ENCODE measurements at places on chromosomes 13 and 19. TPM values are rescaled to one million over a fixed set of nuclear protein-coding genes. Genes with fewer than 3 reads are reported as not detected.
A peak's percentile ranks its signal among the peaks of the same experiment; 100 is the strongest.

GRCh38 chr13:28267497-28267896 is 129.2 kb downstream of the PAN3 start:
- DNase-seq, result no peak

F7 gene
- 4.3 TPM for polyA plus RNA-seq

DNA sequence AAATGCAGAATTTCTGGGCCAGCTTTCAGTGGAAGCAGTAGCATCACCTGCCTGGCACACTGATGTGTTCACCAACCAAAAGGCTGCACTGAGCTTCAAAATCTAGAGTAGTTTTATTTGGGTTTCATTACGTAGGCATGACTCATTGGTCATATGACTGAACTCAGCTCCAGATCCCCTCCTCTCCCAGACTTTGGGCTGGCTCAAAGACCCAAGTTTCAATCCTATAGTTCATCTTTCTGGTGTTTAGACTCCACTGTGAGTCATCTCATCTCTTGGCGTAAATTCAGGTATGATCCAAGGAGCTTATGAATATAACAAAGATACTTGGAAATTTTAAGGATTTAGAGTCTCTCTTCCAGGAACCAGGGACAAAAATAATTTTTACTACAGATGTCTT is 17.7 kb downstream of the ZMYM5 start:
- DNase-seq, result no peak

KLK14 gene
- 0.45 TPM for polyA plus RNA-seq

DNA sequence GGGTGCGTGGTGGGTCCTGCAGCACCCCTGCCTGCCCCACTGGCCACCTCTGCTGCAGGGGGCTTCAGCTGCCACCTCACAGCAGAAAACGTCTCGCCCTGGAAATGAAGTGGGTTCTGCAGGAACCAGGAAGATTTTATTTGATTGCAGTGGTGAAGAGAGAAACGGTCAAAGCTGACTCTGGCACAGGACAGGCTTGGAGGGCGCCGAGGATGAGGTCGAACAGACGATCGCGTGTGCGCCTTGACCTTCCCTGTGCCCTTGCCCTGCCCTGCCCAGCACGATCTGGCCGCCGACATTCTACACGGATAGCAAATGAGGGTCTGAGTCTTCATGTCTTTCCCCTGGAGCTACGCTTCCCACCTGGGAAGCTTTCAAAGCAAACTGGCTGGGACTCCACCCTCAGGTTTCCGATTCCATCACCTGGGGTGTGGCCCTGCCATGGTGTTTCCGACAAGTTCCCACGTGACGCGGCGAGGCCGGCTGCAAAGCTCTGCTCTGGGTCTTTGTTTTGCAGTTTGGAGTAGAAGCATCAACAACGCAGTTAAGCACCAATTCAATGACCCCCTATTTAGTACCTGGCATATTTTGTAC is 50.3 kb upstream of the TUBGCP3 start:
- no peak for DNase-seq

DNA sequence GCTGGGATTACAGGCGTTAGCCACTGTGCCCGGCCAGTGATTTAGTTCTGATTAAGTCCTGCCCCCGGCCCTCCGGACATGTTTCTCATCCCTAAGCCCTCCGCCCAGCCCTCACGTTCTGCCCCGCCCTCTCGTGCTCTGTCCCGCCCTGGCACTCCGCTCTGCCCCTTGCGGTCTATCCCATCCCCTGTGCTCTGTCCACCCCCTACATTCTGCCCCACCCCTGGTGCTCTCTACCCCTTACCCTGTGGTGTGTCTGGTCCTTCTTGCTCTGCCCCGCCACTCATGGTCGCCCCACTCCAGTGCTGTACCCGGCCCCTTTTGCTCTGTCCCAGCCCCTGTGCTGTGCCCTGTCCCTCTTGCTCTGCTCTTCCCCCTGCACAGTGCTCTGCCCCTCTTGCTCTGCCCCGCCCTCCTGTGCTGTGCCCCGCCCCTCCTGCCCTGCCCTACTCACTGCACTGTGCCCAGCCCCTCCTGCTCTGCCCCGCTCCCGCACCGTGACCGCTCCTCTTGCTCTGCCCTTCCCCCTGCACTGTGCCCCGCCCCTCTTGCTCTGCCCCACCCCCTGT is 3.0 kb downstream of the GTPBP3 start:
- no peak for DNase-seq

GALP gene
- not detected for polyA plus RNA-seq

GRCh38 chr13:56314765-56315164 is 826.0 kb upstream of the PRR20A start:
- no peak for DNase-seq

SERP2 gene
- 13.0 TPM for polyA plus RNA-seq

ZNF790 gene
- polyA plus RNA-seq, result 14.2 TPM

DNA sequence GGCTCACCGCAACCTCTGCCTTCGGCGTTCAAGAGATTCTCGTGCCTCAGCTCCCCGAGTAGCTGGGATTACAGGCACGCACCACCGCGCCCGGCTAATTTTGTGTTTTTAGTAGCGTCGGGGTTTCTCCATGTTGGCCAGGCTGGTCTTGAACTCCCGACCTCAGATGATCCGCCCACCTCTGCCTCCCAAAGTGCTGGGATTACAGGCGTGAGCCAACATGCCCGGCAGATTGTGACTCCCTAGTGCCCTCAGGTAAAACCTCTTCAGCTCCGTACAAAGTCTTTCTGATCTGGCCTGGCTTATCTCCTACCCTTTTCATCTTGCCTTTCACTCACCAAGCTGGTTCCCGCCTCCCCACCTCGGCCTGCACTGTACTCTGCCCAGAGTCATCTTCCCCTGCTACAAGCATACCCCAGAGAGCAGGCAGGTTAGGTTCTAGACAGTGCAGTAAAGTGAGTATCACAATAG is 15.0 kb downstream of the BICRA start:
- DNase-seq, result no peak

- no peak for DNase-seq
Observed at GRCh38 chr13:76717092-76717491, 169.1 kb downstream of the KCTD12 start.

DNA sequence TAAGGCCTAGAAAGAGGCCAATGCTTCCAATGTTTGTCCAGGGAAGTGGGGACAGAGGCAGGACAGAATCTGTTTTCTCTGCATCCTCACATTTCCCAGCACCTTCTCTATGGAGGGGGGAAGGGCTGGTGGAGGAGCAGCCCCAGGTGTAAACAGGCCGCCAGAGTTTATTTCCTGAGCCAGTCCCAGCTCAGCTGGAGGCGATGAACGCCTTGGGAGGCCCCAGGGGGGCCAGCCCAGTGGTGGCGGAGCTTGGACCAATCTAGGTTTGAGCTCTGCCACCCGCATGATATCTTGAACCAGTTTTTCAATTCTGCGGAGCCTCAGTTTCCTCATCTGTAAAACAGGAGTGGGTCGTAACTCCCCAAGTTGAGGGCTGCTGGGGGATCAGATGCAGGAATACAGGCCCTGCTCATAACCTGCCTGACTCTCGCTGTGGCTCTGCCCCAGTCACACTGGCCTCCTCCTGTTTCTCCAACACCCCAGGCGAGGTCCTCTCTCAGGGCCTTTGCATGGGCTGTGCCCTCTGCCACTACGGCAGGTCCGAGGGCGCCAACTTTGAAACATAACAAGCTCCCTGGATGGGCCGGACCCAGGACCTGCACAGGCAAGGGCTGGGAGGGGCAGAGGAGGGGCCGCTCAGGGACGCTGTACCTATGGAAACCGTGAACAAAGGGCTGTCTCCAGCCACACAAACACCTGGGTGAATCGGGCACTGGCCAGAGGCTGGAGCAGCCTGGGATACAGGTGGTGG is 1.1 kb downstream of the TNFAIP8L1 start:
- no peak for DNase-seq

DNA sequence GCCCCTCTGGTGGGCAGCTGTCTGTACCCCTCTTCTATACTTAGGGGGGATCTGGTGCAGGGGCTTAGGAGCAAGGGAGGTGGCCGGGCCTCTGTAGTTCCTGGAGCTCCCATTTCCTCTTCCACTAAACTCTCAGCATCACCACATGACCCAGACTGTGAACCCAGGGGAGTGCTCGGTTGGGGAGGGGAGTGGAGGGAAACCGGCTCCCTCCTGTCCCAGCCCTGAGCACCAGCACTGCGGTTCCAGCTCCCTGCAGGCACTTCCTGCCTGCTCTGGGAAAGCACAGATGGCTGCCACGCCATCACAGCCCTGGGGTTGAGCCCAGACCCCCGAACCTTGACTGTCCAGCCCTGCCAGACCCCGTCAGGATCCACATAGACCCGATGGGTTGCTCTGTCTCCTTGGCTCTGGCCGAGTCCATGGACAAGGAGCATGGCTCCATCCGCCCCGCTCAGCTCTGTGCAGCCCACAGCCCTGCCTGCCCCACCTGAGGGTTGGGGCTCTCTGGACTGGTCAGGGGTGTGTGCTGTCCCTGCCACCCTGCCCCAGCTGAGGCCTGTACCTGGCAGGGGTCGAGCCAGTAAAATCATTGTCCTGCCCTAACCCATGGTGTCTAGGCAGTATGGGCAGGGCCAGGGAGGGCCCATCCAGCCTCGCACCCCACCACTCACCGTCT is 36.0 kb upstream of the SLC7A10 start:
- no peak for DNase-seq

BCL3 gene
- 4.9 TPM for polyA plus RNA-seq

- DNase-seq, result no peak
Observed at GRCh38 chr13:98214707-98215106, 37.6 kb upstream of the RNF113B start.

- no peak for DNase-seq
Observed at GRCh38 chr13:59094181-59094580, 1069.5 kb downstream of the DIAPH3 start.

- DNase-seq, result no peak
Observed at GRCh38 chr13:58991826-58992477, 1171.8 kb downstream of the DIAPH3 start.

NUCB1 gene
- polyA plus RNA-seq, result 238 TPM

GRCh38 chr13:51223560-51224270 is 1.5 kb downstream of the FAM124A start:
- DNase-seq, result no peak

SIGLEC11 gene
- polyA plus RNA-seq, result 4.1 TPM

DNA sequence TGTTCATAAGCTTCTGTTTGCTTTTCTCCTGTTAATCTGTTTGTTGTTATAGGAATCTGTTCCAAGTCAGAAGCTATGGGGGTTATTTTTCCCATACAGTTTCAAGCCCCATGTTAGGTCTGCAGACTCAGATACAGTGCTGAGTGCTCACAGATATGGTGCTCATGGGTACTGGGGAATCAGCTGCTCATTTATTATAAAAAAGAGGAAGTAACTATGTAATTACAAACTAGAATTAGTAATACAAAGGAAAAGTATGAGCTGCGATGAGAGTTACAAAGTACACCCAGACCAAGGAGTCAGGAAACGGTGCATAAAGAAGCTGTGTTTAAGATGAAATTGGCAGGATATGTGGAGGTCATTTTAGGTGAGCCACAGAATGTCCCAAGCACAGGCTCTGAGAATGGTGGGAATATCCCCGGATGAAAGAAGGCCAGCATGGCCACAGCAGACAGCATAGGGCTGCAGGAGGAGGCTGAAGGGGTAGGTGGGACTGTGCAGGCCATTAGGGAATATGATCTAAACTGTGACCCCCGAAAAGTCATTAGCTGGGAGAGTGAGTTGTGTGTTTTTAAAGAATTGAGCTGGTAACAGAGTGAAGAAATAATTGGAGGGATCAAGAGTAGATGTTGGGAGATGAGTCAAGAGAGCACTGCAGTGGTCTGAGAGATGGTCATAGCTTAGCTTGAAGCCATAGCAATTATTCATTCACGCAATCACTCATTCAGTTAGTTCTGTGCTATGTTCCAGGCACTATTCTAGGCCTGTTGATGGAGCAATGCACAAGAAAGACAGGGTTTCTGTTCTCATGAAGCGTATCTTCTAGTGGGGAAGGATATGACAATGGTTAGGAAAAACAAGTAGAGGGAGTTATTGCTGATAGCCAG is 177.4 kb upstream of the UBL3 start:
- no peak for DNase-seq

DNA sequence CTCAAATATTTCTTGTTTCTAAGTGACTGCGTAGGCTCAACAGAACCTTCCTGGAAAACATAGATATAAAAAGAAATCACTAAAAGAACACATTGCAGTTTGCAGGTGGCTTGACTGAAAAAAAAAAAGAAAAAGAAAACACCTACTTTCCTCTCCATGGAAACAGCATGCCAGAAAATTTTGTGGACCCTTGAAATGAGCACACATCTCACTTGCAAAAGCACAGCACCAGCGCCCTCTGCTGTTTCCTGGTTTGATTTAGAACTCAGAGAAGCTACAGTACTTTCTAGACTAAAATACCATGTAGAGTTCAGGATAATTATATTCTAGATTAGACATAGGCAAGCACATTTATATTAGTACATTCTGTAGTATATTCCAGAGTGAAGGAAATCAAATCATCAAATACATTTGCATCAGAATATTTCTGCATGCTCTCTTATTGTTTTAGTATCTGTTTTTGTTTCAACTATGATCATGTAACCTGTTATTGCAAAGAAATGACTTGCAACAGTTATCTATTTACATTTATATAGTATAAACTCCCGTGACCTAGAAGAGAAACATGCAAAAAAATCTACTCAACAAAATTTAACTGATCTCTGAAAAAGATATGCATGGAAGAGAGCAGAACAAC is 22.3 kb upstream of the XPO4 start:
- DNase-seq, result peak; percentile 86

SACS gene
- 12.2 TPM for polyA plus RNA-seq

- DNase-seq, result no peak
Observed at GRCh38 chr19:12731337-12731736, 3.1 kb downstream of the TRIR start.

DNA sequence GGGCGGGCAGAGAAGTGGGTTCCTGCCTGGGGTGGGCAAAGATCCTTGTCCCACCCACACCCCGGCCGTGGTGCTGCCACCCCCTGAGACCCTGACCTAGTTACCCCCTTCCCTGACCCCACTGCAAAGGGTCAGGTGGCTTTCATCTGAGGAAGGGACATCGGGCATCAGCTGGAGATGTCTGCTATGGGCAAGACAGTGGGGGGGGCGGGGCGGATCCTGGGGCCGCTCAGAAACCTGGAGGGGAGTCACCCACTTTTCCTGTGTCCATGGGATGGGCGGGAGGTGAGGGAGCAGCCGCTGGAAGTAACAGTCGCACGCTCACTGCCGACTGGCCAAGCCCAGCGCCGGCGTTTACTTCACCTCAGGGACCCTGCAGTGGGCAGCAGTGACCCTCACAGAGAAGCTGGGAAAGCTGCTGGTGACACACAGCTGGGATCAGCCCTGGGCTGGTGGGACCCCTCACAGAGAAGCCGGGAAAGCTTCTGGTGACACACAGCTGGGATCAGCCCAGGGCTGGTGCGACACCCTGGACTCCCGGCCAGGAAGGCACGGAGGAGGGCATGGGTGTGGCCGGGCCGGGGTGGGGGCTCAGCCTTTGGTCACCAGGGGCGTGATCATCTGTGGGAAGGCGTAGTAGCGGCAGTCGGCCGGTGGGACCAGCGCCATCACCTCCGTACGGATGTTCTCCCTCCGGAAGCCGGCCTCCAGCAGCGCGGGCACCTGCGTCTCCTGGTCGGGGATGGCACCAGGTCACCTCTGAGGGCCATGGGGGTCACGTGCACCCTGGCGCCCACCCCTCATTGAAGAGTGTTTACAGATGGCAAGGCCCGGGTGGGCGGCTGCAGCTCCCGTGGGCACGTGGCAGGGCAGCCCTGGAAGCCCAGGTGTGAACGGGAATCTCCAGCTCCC is 4.3 kb downstream of the GAMT start:
- DNase-seq, result no peak

GRCh38 chr13:100214886-100215285 is 126.0 kb downstream of the PCCA start:
- DNase-seq, result no peak

- DNase-seq, result no peak
Observed at GRCh38 chr19:33175886-33176669, 18.1 kb upstream of the LRP3 start.

Data from left kidney (tissue), 8 donors.